ENCODE measurements at places on chromosomes 12 and 14.

DNA sequence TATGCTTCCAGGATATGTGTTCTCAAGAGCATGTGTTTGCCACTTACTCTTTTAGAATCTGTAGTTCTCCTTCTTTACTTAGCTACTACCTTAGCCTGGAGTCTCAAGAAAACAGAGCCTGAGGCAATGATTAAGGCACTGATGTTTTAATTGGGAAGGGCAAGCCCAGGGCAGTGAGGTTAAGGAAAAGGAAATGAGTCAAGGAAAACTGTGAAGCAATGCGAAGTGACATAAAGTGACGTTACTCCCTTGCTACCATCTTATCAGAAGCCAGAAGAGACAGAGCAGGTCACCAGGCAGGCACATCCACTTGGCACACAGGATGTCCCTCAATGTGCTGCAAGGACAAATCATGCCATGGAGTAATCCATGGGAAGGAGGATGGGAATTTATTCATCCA, 11.3 kb upstream of the EML5 start:
- no peak for DNase-seq

DNA sequence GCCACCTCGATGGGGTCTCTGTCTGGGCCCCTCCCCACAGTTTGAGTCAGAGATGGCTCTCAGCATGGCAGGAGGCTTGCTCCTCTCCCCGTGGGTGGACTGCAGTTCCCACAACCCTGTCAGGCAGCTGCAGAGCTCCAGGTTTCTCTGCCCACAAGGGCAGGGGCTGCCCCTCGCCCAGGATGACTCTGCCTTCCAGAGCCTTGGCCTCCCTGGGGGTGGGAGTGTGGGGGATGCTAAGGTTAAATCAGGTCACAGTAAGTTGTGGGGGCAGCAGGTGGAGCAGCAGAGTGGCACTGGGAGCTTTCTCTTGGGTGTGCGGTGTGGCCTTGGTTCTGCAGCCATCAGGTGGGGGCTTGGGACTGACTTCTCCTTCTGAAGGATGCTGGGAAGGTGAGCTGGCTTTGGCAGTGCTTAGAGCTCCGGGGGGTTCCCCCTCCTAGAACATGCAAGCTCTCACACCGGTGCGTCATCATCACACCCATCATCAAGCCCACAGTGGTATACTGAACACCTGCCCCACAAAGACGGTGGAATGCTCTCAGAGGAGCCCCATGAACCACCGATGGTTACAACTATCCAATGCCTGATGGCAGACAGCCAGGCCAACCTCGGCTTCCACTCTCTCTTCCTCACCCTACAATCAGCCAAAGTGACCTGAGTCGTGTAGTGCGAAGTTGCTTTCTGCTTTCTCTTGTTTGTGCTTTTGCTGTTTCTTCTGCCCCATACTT, 39.7 kb downstream of the ERH start:
- DNase-seq, result no peak

DNA sequence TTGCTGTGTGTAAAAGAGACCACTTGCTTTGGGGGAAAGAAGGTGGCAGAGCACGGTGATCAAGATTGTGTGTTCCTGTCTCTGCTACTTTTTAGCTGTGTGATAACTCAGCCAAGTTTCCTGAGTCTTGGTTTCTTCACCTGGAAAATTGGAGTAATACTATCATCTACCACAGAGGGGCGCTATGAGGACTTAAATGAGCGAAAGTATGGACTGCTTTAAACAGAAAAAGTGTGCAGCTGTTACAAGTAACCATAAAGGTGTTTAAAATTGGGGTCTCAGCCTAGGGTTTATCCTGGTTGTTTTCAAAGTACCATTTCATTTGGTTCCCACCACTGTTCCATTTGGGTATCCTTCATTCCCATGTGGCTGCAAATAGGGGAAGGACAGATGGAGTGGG, 65.9 kb upstream of the WSCD2 start:
- DNase-seq, result no peak

DNA sequence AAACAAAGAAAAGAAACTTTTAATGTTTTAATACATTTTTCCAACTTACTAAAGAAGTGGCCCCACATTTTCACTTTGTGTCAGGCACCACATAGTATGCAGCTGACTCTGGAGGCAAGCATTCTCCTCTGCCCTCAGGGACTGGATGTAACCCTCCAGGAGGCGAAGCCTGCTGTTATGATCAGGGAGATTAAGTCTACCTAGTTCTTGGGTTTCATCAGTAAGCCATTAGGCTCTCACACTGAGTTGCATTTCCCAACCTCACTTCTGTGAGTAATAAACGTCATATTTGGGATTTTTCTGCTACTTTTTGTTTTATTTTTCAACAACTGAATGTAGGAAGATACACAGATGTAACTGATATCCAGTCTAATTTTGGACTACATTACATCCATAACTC, 101.2 kb upstream of the LRFN5 start:
- DNase-seq, result no peak

All from fibroblast of the conjunctiva (primary cell).